ENCODE measurements at places on chromosomes 16 and 17.

GRCh38 chr17:60743799-60744198 is 66.1 kb downstream of the BCAS3 start:
- no peak for DNase-seq

DNA sequence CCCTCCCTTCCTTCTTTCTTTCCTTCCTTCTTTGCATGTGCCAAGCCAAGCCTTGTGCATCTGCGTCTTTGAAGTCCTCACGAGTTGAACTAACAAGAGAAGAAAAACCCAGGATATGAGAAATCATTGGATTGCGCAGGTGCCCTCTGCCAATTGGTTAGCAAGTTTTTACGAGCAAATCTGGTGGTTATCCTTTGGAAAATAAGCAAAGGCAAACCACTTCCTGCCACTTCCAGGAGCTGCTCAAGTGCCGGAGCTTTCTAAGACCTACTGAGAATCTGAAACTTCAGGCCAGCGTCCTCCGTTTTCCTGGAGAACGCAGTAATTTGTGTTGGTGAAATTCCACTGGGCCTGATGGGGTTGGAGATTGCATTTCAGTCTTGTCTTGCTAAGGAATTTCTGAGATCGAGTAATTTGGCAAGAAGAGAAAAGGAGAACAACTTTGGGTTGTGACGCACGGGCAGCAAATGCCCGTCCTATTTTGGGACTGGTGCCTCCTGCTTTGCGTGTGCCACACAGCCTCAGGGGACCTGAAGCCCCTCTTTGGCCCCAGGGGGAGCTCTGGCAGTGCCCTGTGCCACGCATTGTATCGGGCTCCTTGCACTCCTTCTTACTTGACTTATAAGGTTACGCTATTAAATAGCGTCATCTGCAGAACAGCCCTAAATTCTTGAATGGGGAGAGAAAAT is 56.4 kb downstream of the CMIP start:
- peak; percentile 87 for DNase-seq

GRCh38 chr17:31627960-31628359 is 231.1 kb downstream of the COPRS start:
- peak; percentile 90 for DNase-seq

GRCh38 chr16:48564544-48565444 is 45.2 kb downstream of the N4BP1 start:
- DNase-seq: no peak

DNA sequence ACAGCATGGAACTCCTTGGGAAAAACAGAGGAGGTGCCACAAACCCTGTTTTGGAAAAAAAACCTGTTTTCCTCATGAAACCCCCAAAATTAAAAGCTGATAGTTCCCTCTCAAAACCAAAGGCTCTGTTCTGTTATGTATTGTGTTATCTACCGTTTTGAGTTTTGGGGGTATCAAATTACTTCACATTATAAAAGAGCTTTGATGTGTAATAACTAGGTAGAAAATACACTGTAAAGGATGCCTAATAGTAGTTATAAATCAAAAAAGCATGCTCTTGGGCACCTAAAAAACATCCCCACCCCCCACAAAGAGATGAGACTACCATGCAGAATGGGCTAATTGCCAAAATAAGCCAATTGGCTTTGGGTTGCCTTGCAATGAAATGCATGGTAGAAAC is 30.8 kb downstream of the C16orf54 start:
- DNase-seq: no peak

- DNase-seq: no peak
Observed at GRCh38 chr16:47150067-47150466, 6.3 kb upstream of the NETO2 start.

DNA sequence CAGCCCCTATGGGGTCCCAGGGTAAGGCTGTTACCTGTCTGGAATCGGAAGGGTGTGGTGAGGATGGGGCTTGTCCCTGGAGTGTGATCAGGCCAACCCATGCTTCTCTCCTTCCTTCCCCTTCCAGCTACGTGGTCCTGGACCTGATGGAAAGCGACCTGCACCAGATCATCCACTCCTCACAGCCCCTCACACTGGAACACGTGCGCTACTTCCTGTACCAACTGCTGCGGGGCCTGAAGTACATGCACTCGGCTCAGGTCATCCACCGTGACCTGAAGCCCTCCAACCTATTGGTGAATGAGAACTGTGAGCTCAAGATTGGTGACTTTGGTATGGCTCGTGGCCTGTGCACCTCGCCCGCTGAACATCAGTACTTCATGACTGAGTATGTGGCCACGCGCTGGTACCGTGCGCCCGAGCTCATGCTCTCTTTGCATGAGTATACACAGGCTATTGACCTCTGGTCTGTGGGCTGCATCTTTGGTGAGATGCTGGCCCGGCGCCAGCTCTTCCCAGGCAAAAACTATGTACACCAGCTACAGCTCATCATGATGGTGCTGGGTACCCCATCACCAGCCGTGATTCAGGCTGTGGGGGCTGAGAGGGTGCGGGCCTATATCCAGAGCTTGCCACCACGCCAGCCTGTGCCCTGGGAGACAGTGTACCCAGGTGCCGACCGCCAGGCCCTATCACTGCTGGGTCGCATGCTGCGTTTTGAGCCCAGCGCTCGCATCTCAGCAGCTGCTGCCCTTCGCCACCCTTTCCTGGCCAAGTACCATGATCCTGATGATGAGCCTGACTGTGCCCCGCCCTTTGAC is 2.4 kb downstream of the MAPK7 start:
- no peak for DNase-seq

DNA sequence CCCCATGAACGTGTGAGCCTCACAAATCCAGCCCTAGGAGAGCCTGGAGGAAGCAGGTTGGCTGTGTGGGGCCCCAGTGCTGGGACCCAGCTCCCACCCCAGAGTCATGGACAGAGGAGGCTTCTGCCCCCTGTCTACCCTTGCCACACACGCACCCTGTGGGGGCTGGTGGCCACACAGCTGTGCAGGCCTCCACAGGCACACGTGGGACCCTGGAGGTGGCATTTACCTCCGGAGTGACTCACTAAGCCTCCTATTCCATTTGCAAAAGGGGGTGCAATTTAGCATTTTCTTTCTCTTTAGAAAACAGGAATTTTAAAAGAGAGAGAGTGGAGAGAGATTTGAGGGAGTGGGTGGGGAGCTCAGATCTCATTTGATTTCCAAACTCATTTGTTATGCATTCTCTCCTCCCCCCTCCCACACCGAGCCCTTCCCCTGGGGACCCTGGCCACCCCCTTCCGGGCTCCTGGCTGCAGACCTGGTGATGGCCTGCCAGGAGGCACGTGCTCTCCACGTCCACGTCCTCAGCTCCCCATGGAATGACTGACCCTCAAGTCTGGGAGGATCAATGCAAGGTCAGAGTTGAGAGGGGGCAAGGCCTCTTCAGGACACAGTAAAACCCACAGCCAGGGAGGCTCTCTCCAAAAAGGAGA is 6.8 kb downstream of the PITPNM3 start:
- DNase-seq: no peak

DNA sequence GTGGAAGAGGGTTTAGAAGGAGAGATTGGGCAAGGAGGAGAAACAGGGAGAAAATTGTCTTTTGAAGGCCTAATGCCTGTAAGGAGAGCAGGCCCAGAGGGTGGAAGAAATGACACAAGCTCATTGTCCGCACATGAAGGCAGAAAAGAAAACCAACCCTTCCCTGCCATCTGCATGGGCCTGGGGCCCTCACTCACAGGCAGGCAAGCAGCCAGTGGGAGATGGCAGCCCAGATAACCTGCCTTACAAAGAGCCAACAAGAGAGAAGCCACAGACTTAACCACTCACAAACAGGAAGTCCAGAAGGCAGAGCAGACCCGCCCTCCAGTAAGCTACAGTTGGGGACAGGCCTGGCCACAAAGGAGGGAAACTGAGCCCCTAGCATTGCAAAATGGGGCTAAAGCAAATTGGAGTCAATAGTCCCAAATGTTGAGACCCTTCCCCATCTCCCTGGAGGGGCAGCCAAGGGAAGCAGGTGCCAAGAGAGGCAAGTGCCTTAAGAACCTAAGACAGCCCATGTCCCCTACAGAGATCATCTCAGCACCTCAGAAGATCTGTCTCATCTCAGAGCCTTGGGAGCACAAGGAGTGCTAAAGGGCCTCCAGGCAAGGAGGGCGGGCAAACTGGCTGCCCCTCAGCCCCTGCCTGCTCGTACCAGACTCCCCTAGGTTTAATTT is 7.3 kb upstream of the TSPOAP1 start:
- DNase-seq: no peak

DNA sequence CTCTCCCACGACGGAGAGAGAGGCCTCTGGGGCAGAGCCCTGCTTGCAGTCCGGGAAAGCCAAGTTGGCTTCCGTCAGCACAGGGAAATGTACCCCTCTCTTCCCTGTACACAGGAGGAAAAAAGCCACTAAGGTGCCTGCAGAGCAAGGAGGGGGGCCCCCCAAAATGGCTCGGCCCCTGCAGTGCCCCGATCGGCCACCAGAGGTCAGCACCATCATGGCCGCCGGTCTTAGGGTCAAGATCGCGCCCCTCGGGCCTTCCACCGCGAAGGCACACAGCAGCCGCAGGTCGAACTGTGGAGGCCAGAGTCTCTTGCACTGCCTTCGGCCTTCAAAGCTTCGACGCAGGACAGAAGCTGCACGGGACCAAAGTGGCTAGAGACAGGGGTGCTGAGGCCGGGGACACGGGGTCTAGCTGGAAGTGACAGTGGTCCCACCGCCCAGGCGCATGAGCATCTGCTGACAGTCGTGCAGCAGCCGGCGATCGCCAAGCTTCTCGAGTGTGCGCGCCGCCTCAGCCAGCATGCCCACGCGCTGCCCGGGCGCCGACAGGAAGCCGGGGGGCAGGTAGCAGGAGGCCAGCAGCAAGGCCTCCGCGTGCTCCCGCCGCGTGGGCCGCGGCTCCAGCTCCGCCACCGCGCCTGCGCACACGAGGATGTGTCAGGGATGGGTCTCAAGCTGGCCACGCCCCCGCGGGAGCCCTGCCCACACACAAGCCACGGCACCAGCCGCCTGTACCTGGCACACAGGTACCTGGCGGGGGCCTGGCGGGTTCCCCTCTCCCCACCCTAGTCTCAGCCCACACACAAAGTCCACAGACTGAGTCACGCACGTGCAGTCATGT is 24.4 kb downstream of the SREBF1 start:
- DNase-seq: peak; percentile 52

DNA sequence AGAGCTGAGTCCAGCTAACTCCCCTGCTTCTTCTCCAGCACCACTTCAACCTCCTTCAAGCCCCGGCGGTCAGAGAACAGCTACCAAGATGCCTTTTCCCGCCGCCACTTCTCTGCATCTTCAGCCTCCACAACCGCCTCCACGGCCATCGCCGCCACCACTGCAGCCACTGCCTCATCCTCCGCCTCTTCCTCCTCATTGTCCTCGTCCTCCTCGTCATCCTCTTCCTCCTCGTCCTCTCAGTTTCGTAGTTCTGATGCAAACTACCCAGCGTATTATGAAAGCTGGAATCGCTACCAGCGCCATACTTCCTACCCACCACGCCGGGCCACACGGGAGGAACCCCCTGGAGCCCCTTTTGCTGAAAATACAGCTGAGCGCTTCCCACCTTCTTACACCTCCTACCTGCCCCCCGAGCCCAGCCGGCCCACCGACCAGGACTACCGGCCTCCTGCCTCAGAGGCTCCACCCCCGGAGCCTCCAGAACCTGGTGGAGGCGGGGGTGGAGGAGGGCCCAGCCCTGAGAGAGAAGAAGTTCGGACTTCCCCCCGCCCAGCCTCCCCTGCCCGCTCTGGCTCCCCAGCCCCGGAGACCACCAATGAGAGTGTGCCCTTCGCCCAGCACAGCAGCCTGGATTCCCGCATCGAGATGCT is 7.1 kb downstream of the SETD1A start:
- DNase-seq: no peak

- DNase-seq: peak; percentile 89
Observed at GRCh38 chr17:56754523-56755208, 79.1 kb downstream of the C17orf67 start.

GRCh38 chr17:72667096-72668063 is 425.1 kb downstream of the SLC39A11 start:
- DNase-seq: no peak

- peak; percentile 21 for DNase-seq
Observed at GRCh38 chr16:85557083-85557970, 55.8 kb upstream of the GSE1 start.

- no peak for DNase-seq
Observed at GRCh38 chr16:88974916-88975215, 2.1 kb downstream of the CBFA2T3 start.

GRCh38 chr17:45851873-45852272 is 7.2 kb downstream of the SPPL2C start:
- DNase-seq: no peak

DNA sequence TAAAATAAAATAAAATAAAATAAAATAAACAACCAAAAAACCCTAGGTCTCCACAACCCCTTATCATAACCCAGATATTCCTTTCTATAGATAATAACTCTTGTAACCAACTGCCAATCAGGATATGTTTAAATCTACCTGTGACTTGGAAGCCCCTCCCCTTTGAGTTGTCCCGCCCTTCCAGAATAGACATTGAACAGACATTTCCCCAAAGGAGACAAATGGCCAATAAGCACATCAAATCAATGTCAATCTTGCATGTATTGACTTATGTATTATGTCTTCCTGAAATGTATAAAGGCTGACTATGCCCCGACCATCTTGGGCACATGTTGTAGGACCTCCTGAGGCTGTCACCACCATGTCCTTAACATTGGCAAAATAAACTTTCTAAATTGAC is 1.5 kb upstream of the MAPK7 start:
- DNase-seq: no peak

- peak; percentile 59 for DNase-seq
Observed at GRCh38 chr17:50443505-50443974, 17.5 kb downstream of the ACSF2 start.

- DNase-seq: no peak
Observed at GRCh38 chr17:77028900-77029299, 111.9 kb upstream of the SEC14L1 start.

DNA sequence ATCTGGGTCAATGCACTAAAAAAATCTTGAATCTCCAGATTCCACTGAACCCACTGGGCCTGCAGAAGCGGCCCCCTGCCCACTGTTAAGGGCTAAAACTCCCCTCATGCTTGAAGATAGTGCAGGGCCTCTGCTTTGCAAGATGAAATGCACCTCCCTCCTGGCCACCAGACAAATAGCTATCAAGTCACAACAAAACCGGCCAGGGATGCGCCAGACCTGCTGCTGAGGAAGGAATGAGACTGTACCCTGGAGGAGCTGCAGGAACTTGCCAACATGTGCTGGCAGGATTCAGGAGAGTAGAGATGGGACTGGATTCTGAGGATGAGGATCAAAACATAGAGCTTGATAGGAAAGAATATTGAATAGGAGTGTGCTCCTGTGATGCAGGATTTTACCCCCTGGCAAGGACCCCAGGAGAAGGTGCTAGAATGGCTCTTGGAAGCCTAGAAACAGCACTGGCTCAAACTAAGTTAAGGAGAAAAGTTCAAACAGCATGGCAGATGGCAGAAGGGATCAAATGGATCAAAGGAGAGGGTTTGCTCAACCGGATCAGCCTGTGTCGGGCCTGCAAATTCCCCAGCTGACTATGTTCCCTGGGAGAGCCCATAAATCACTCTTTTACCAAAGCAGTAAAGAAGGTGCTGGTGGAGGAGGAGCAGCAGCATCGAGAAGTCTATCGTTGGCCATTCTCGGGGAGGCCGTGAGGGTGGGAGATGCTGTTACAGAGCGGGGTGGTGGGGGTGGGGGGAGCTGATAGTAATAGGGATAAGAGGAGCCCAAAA is 27.2 kb upstream of the XYLT2 start:
- DNase-seq: no peak

GRCh38 chr16:53898993-53899392 is 195.0 kb downstream of the FTO start:
- peak; percentile 45 for DNase-seq

- DNase-seq: no peak
Observed at GRCh38 chr17:75509528-75510258, 5.6 kb downstream of the CASKIN2 start.
